RPMI7951 (cell line): ENCODE measurements at places on chromosomes 3 and 15. TPM values are rescaled to one million over a fixed set of nuclear protein-coding genes. Genes with fewer than 3 reads are reported as not detected.

DNA sequence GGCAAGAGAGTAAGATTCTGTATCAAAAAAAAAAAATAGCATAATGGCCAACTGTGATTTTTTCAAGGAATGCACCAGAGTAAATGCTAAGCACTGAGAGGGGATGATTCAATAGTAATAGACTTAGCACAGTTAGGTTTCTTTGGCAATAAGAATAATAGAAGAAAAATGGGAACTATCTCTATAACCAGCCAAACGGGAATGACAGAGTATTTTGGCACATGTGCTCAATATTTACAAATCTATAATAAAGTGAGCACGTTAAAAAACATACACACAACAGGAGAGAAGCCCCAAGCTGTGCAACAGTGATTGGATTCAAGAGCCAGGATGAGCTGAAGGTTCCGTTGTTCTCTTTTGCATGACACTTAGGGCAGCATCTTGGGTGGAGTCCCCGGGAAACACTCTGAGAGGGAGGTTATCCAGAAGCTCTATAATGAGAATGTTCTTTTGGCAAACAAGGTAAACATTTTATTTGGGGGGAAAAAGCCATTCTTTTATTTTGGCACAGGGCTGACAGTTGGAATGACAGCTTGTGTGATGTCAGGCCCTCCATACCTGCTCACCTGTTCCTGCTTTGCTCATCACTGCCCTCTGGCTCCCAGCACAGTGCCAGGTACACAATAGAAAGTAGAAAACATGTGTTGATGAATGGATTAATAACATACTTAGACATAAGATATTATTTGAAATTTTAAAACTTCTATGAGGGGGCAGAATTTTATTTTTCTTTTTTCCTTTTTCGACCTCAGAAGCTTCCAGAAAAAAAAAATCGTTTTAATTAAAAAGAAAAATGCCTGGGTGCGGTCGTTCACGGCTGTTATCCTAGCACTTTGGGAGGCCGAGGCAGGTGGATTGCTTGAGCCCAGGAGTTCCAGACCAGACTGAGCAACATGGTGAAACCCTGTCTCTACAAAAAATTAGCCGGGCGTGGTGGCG lies 44.0 kb upstream of the MUC4 start:
- no peak for DNase-seq

GRCh38 chr3:116161575-116162525 lies 283.4 kb downstream of the LSAMP start:
- DNase-seq: no peak

DNA sequence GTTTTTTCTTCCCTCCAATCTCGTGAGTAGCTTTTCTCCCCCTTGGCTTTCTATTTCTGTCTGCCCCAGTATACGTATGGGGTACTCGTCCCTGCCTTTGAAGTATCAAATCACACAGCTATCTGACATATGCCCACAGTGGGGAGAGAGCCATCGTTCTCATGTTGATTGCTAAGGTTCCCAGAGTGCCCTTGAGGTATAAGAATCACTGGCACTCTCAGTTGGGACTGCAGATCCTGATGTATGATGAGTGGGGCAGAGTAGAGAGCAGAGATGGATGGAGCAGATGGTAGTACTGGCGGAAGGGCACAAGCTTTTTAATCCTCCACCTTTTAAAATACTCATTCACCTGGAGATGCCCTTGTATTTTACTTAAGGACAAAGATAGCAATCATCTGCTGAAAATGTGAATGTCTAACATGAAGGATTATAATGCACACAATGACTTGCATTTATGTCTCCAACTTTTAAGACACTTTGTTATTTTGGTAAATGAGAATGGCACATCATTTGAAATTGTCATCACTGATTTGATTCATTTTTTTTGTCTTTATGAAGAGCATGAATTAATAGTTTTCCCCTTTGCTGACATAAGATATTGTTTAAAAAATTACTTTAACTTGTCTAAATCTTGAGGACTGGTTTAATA lies 239.6 kb downstream of the NR1D2 start:
- DNase-seq: no peak

DNA sequence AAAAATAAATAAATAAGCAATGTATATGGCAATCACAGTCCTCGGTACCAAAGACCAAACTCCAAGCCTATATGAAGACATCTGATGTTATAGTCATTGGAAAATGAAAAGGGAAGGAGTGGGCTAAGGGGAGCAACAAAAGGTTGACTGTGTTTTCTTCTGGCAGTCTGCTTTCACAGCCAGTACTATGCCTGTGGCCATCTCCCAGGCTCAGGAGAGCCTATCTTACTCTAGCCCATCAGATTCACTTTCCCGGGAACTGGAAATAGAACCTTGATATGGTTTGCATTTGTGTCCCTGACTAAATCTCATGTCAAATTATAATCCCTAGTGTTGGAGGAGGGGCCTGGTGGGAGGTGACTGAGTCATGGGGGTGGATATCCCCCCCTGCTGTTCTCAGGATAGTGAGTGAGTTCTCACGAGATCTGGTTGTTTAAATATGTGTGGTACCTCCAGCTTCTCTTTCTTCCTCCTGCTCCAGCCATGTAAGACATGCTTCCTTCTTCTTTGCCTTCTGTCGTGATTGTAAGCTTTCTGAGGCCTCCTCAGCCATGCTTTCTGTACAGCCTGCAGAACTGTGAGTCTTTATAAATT lies 105.3 kb downstream of the PLCH1 start:
- DNase-seq: peak; percentile 31

- DNase-seq: peak; percentile 93
Observed at GRCh38 chr15:66765478-66766281, 63.6 kb downstream of the SMAD6 start.

- DNase-seq: no peak
Observed at GRCh38 chr15:39793923-39794322, 11.3 kb upstream of the FSIP1 start.

DNA sequence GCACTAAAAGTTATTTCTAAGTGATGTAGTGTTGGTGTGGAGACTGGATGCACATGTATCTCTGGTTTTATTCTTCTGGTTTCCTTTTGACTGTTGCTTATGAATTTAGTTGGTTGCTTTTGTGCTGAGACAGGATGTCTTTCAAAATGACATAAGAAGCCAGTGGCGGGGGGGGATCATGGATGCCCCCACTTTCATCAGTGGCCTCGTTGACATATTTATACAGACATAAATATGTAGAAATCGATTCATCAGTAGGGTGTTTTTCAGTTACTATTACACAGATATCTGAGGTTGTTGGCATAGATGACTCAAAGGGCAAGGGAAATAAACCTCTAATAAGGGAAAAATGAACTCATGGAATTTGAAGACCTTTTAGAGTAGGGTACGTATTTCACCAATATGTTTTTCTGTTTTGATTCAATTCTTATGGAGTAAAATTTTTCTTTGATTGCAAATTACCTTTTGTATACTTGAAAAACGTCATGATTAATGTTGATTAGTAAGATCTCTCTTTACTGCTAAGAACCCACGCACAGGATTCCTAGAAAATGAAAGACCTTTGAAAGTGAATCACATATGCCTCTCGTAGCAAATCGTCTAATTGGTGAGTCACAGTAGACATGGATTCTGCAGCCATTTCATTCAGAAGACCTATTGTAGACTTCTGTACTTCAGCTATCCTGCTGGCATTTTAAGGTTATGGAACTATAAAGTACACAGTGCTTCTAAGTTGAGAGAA lies 97.4 kb upstream of the RBMS3 start:
- peak; percentile 83 for DNase-seq

DNA sequence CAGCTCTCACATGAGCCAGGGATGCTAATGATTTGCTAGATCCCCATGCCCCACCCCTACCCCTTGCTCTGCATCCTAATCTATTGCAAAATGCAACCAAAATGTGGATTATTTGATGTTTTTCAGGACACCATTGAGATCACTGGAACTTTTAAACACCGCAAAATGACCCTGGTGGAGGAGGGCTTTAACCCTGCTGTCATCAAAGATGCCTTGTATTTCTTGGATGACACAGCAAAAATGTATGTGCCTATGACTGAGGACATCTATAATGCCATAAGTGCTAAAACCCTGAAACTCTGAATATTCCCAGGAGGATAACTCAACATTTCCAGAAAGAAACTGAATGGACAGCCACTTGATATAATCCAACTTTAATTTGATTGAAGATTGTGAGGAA lies 29.7 kb downstream of the HDC start:
- DNase-seq: peak; percentile 42

DNA sequence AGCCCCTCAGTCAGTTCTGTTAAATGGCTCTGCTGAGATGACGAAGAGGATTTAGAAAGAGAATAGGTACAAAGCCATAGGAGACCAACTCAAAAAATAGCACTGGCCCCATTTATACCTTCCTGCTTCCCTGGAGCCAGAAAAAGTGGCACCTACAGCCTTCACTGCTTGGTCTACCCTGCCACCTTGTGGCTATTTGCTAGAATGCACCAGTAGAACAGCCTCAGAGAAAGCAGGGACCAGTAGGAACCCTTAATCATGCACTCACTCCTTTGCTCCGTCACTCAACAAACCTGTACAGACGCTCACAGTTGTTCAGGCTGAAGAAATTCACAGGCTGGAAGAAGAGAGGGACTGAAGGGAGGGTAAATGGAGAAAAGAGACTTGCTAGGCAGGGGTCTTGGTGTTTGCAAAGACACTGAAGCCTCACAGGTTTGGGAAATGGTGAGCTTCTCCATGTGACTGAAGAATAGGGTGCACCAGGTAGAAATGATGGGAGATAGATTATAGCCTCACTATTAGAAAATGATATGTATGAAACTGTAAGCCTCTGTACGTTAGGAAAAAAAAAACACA lies 12.1 kb upstream of the RTP2 start:
- DNase-seq: peak; percentile 73

- DNase-seq: no peak
Observed at GRCh38 chr15:39096608-39097205, 484.2 kb upstream of the THBS1 start.

- DNase-seq: no peak
Observed at GRCh38 chr15:50249704-50250103, 15.8 kb downstream of the HDC start.

DNA sequence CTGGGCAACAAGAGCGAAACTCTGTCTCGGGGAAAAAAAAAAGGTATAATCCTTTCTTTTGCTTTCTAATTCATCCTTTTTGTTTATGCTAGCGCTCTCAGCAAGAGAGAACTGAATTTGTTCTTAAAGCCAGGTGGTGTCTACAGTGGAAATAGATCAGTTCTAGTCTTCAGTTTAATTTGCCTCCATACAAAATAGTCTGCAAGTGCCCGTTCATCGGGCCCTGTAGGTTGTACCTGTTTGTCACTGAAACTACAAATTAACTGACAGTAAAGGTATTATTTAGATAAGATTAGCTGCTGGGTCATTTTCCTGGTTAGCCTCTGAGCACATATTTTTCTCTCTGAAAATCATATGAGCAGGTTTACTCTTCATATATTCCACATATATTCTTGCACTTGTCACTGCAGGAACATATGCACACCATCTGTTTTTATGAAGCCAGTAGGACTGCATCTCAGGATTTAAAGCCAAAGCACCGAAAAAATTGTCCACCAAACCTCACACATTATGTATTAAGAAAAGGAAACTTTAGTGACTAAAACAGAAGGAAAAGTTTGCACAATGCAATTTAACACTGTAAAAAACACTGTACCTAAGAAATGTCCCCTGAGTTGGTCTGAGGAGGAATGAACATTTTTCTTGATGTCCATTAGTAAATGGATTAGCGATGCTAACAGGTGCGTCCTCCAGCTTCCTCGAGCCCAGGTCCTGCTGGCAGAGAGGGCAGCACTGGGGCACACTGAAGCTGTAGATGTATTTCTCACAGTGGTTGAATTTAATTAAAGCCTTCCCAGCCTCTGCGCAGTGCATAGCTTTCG lies 437 bp downstream of the MKRN2OS start:
- no peak for DNase-seq

DNA sequence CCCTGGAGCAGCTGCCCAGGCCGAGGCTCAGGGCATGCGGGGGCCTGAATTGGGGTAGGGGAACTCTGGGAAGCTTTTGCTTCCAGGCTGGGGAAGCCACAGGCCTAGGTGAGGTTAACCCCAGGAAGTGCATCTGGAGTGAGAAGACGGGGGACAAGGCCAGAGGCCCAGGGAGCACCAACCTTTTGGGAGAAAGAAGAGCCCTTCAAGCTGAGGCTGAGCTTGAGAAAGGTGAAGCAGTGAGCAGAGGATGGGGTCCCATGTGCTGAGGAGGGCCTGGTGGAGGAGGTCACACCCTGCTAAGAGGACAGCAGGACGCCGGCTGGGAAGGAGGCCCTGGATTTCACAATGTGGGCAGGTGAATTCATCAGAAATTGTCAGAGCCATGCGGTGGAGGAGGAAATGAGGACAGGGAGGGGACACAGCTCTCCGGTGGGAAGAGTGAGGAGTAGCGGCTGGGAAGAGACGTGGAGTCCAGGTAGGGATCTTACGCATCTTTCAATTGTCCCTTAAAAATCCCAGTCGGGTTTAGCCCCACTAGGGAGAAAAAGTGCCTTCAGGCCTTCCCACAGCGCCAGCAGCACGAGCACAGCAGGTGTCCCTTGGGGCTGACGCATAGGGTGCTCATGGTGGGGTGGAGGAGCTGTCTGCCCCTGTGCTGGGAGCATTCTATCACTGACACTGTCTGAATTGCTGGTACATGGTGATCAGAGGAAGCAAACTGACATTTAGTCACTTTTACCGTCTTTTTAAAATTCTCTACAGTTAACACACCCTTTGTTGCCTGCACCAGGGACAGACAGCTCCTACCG lies 50.9 kb downstream of the HCN4 start:
- peak; percentile 15 for DNase-seq

- peak; percentile 70 for DNase-seq
Observed at GRCh38 chr15:96325541-96326327, 4.8 kb upstream of the NR2F2 start.

GRCh38 chr3:38367779-38368178 lies 21.2 kb downstream of the XYLB start:
- DNase-seq: no peak

GRCh38 chr15:27965546-27965945 lies 133.6 kb downstream of the OCA2 start:
- no peak for DNase-seq

GRCh38 chr3:127629467-127630403 lies 750 bp downstream of the PODXL2 start:
- DNase-seq: no peak

DNA sequence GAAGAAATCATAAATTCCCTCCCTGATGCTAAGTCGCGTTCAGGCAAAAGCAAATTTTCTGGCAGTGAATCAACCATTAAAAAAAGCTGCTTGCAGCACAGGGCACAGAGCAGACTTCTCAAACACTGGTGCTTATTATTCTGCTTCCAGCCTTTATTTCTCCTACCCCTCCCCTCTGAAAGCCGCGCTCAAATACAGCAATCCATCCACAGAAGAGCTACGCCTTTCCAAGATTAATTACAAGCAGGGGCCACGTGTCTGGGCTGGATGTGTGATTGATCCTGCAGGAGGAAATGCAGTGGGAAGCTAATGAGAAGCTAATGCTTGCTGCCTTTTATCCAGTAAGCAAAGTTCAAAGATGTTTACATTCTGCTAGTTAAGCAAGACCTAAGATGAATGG lies 134.9 kb upstream of the TOPAZ1 start:
- DNase-seq: no peak

GRCh38 chr15:26624128-26624527 lies 148.7 kb downstream of the GABRB3 start:
- DNase-seq: no peak

The ZBTB38 gene
- total RNA-seq: 127 and 162 TPM in 2 replicates

The ZNF860 gene
- total RNA-seq: 0.60 and 1.4 TPM in 2 replicates

The TFRC gene
- total RNA-seq: 147 and 169 TPM in 2 replicates

The CHRFAM7A gene
- not detected in 2 replicates for total RNA-seq

The AADACL2 gene
- total RNA-seq: not detected in 2 replicates

The CADPS gene
- 0.48 and 0.59 TPM in 2 replicates for total RNA-seq

The BFSP2 gene
- total RNA-seq: not detected in 2 replicates

The IL12A gene
- 0.49 and 0.72 TPM in 2 replicates for total RNA-seq

The TMCO5A gene
- total RNA-seq: not detected in 2 replicates

The PFN2 gene
- 281 and 309 TPM in 2 replicates for total RNA-seq
